ENCODE measurements at places on chromosomes 2 and 18.

DNA sequence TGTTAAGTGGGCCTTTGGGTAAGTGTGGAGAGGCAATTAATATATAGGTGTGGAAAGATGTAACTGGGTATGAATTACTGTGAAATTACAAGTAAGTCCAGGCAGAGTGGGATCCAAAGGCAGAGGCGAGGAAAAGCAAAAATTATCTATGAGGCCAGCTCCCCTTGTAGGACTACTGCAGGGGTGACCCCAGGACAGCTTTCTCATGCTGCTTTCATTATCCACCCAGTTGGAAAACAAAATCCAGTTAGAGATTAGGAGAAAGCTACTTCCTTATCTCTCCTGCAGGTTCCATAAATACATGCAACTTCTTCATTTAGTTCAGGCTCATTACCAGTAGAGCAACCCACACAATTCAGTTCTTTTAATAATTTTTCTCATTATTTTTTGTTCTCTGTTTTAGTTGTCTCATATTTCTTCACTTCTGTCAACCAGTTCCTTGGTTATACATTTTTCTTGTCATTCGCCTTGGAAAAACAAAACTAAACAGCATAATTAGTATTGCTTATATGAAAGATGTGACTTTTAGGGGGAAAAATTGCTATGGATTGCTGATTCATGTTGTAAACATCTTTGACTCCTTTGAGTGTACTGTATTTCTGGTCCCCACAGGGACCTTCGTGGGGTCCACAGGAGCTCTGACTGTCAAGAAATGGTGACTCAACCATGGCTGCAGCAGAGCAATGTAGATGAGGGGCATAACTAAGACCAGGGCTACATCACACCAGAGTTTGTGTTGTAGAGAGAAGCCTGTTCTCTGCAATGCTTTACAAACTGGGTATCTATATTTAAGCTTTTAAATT is 110.4 kb upstream of the PARD3B start:
- no peak for DNase-seq

DNA sequence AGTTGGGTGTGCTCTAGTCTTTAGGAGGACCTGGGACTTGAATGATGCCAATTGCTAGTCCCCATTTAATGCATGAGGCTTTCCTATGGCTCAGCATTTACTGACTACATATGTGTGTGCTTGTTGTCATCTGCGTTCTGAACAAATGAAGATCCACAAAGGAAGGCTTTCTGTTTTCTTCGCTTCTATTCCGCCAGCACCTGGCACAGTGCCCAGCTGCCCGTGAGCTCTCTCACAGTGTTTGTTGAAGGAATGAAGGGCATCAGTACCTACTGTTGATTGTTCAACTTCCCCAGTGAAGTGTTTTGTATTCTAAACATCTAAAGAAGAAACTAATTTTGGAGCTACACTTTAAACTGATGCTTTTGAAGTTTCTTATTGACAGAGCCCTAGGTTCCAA is 122.4 kb upstream of the LINC00305 start:
- no peak for DNase-seq

DNA sequence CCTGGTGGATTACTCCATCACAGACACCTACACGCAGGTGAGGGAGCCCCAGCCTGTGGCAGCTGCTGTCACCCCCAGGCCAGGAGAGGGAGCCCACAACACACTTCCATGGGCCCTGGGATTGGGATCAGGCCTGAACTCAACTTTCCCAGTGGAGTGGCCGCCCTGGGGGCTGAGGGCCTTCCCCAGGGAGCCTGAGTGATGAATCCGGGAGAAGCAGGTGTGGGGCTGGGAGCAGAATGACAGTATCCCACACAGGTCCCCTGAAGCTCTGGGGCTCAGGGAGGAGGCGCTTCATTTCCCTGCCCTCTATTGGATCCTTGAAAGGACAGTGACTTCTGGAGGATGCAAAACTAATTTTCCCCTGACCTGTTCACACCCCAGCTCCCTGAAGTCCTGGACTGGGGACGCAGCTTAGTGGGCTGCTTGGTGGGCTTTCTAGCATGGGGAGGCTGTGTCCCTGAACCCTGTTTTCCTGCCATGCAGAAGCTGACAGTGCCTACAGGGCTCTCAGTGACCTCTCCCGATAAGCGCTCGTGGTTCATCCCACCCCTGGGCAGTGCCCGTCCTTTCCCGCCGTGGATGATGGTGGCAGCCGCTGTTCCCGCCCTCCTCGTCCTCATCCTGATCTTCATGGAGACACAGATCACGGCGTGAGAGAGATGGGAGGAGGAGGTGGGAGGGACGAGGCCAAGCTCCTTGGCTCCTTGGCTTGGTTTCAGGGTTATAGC is 11.0 kb downstream of the SLC4A3 start:
- no peak for DNase-seq

- no peak for DNase-seq
Observed at GRCh38 chr2:197453914-197454398, 604 bp downstream of the COQ10B start.

- no peak for DNase-seq
Observed at GRCh38 chr2:15620857-15621471, 29.3 kb downstream of the DDX1 start.

DNA sequence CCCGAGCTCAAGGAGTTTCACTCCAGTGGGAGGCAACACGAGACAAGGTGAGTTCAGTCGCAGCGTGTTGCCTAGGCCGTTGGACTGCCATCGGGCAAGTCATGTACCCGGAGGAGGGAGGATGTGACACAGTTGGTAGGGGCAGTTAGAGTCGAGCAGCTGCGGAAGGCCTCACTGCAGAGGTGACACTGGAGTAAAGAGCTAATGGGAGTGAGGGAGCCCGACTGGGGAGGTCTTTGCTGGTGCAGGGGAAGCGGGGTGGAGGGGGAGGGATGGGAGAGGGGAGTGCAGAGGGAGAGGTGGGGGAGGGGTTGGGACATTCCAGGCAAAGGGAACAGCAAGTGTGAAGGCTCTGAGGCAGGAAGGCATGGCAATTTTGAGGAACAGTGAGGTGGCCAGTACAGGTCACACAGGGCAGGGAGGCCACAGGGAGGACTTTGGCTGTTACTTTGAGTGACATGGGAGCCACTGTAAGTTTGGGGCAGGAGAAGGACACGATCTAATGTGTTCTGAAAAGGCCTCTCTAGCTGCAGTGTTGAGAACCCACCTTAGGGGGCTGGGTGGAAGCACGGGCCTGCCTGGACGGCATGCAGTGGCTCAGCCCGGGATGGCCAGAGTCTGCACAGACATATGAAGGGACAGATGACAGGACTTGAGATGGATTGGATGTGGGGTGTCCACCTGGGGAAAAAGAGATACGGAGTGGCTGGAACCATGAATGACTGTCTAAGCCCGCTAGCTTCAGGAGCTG is 61.1 kb downstream of the KCNF1 start:
- no peak for DNase-seq

DNA sequence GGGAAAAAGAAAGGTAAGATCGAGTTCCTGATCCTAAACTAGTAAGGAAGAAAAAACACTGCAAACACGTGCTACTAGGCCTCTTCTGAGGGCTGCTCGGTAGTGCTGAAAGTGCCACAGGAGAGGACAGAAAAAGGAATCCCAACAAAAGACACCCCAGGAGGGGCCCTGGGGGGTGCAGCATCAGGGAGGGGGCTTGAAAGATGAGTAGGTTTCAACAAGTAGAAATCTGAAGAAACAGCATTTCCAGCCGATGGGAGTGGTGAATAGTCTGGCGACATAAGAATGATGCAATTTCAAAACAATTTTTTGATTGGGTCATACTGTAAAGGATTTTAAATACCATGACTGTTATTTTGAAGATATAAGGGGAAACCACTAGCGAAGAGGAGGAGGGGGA is 98.6 kb downstream of the NOL10 start:
- DNase-seq: no peak

GRCh38 chr2:174153757-174154680 is 94.3 kb downstream of the OLA1 start:
- no peak for DNase-seq

GRCh38 chr18:62634979-62635630 is 80.2 kb upstream of the PHLPP1 start:
- DNase-seq: no peak

GRCh38 chr18:75208155-75208835 is 644 bp downstream of the PTGR3 start:
- DNase-seq: peak; percentile 69

DNA sequence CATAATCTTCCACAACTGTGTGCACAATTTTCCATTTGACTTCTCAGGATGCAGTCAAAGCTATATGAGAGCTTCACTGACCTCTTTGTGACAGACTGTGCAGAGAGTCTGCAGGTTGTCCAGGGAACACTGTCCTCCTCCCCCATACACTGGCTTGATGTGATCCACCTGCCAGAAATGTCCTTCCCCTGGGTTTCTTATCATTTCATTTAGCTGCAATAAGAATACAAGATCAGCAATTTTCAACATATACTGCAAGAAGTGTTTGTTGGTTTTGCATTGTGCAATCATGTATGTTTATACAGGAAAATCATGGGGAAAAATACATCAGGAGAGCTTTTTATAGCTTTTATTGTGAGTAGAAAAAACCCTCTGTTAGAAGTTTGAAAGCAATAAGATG is 150.7 kb downstream of the RAB3GAP1 start:
- DNase-seq: no peak

- DNase-seq: no peak
Observed at GRCh38 chr2:44983836-44984604, 25.2 kb downstream of the SIX2 start.

- DNase-seq: no peak
Observed at GRCh38 chr2:107412981-107413380, 413.7 kb upstream of the RGPD4 start.

- DNase-seq: no peak
Observed at GRCh38 chr18:33277431-33277830, 163.1 kb downstream of the CCDC178 start.

DNA sequence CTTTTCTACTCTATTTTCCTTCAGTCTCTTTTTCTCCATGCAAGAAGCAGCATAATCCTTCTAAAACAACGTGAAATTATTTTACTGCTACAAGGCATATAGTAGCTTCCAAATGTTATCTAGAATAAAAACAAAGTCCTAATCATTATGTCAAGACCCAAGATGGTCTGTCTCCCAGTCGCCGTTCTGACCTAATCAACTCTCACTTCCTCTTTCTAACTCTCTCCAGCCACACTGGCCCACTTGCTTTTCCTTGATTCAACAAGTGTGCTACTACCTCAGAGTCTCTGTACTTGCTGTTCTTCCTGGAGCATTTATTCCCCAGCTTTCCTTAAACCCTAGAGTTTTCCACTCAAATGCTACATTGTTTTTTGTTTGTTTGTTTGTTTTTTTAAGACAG is 1491.2 kb downstream of the LRP1B start:
- peak; percentile 45 for DNase-seq

DNA sequence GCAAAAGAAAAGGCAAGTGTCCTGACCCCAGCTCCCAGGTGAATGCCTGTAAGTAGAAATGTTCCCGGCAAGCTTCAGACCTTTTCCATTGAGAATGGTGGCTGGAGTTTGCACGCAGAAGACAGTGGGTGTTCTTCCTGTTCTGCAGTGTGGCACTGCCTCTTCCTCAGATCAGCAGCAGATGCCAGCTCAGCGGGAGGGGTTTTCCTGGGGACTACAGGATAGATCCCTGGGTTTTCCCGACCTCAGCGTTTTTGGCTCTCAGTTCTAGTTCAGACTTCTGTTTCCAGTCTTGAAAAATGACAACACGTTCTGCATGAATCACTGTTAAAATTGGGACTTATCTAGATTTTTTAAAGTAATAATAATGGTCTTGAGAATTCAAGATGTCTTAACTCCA is 39.2 kb downstream of the GRHL1 start:
- no peak for DNase-seq

GRCh38 chr2:174776223-174776622 is 12.0 kb upstream of the CHRNA1 start:
- peak; percentile 75 for DNase-seq

GRCh38 chr2:182822733-182823132 is 43.7 kb downstream of the FRZB start:
- no peak for DNase-seq

DNA sequence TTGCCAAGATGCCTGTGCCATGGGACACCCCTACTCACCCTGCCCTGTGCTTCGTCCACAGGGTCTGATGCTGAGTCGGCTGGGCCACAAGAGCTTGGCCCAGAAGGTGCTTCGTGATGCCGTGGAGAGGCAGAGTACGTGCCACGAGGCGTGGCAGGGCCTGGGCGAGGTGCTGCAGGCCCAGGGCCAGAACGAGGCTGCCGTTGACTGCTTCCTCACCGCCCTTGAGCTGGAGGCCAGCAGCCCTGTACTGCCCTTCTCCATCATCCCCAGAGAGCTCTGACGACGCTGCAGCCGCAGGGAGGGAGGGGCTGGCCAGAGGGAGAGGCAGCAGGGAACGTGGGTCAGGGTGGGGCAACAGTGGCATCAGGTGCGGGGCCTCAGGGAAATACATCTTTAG is 81.5 kb downstream of the STPG4 start:
- no peak for DNase-seq

- no peak for DNase-seq
Observed at GRCh38 chr2:118348380-118349034, 260.2 kb downstream of the INSIG2 start.

DNA sequence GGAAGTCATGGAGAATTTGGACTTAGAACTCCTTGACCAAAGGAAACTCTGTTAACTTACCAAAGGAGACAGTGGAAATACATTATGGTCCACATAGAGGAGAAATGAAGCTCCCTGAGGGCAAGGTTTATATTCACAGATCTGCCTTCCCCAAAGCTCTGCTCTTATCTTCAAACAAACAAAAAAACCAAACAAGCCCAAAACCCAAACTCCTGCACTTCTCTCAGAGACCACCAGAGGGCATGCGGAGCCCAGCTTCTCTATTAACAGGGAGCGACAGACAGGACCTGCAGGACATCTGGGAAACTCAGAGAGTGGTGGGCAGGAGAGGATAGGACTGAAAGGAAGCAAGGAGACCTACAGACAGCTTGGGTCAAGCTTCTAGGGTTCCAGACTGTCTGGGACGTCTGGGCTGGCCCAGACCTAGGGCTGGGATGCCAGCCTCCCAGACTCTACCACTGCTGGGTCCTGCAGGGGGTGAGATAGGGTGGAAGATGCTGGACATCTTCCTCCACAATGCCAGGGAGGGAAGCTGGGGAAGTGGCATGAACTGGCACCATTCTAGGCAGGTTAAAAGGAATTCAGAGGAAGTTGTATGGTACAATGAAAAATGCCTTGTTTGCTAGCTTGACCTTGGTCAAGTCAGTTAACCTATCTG is 4.0 kb upstream of the WNT10A start:
- DNase-seq: peak; percentile 87

GRCh38 chr18:58225101-58225500 is 181.1 kb downstream of the NEDD4L start:
- peak; percentile 44 for DNase-seq

GRCh38 chr2:110638004-110638403 is 39.9 kb downstream of the BUB1 start:
- DNase-seq: no peak

- peak; percentile 47 for DNase-seq
Observed at GRCh38 chr2:210003359-210003758, 921 bp downstream of the RPE start.

GRCh38 chr2:48343571-48344440 is 186.1 kb upstream of the STON1 start:
- no peak for DNase-seq

DNA sequence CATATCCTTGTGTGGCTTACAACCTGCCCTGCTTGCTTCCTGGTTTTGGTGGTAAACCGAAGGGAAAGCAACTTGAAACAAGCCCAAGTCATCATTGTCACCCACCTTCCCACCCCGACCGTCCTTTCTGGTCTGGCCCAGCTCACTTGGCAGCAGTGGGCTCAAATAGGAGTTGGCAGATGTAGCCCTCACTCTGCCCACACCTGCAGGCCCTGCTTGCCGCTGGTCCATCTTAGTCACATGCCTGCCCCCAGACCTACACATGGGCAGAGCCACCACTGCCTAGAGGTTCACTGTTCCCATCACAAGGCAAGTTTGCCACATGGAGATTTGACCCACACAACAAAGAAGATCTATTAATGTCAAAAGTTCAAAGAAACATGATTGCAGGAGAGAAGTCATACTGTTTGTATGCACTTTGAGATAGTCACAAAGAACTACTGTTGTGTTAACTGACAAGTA is 9.3 kb downstream of the EIPR1 start:
- no peak for DNase-seq

All from Karpas-422 (cell line).